NCI-H2081 treated with DMSO at 0.1 percent for 48 hours (cell line): ENCODE measurements at places on chromosomes 4 and X.

DNA sequence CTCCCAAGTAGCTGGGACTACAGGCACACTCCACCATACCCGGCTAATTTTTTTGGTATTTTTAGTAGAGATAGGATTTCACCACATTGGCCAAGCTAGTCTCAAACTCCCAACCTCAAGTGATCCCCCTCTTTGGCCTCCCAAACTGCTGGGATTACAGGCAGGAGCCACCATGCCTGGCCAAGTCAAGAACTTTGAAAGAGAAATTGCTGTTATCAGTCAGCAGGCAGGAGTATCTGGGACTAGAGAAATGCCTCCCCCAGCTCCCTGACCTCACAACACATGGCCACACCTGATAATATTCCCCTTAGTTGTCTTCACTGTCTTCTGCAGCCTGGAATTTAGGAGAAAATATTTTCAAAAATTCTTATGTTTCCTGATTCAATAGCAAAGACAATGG, 7.4 kb downstream of the TXK start:
- DNase-seq = no peak

DNA sequence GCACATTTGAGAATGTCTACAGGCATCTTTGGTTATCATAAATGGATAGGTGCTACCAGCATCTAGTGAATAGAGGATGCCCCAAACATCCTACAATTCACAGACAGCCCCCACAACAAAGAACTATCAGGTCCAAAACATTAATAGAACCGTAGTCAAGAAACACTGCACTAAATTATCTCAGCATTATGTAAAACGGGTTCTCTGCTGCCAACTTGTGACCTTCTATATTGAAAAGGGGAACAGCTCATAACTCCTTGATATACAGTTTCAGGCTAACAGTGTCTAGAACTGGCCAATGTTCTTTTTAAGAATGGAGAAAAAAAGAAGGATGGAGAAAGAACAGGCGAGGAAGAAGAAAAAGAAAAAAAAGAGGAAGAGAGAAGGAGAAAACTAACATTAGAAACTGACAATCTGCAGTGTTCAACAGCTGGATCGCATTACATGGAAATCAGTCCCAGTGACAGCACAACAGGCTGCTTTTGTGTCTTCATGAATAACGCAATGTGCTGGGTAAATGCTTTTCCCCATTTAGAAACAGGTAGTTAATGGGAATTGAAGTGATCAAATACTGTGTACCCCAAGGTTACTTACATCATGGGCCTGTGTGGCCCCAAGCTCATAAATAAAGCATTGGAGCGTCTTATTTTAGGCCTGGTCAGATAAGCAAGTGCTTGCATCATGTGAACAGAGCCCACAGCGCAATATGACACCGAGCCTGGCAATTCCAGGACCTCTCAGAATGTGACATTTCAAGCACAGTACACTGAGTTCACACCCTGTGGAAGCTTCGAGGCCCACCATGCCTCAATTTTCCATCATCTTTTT, 339.5 kb downstream of the DHX15 start:
- DNase-seq = no peak

- no peak for DNase-seq
These were observed 314.4 kb downstream of the IL1RAPL1 start for GRCh38 chrX:28901637-28902036.

GRCh38 chr4:85701861-85702321, 226.9 kb downstream of the ARHGAP24 start:
- no peak for DNase-seq

DNA sequence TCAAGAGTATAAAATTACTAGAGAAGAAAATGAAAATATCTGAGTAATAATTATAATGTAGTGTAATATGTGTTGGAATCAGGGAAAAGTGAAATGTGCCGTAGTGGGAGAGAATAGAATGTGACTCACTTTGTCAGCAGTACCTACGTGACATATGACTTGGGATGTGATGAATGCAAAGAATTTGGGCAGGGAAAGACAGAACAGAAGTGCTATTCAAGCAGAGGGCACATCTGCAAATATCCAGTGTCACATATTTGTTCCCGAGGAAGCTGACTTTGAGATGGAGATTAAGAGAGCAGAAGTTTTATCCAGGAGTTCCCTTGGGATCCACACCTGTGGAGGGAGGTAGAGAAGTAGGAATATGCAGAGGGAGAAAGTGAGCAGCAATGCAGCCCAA, 69.3 kb upstream of the HS3ST1 start:
- DNase-seq = no peak

GRCh38 chr4:123913598-123913997, 517.0 kb downstream of the SPRY1 start:
- no peak for DNase-seq

- no peak for DNase-seq
These were observed 151.7 kb upstream of the CASK start for GRCh38 chrX:42075032-42075431.

DNA sequence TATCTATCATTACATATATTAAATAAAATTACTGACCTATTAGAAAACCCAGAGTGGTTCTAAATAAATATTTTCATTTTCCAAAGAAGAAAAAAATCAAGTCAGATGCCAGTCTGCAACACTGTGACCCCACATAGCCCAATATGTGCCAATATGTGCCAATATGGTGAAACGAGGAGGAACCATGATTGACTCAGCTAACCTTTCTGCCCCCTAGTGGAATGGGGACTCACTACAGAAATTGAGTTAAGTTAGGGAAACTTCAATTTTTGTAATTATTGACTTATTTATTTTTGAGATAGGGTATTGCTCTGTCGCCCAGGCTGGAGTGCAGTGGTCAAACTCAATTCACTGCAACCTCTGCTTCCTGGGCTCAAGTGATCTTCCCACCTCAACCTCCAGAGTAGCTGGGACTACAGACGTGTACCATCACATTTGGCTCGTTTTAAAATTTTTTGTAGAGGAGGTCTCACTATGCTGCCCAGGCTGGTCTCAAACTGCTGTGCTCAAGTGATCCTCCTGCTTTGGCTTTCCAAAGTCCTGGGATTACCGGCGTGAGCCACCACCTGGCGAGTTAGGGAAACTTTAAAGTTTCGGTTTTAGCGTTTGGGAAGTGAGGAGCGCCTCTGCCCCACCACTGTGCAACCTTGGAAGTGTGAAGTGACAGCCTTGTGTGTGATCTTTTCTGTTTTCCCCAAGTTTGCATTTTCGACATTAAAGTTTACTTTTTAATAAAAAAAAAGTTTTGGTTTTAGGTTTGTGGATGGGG, 116.8 kb upstream of the SHISA3 start:
- DNase-seq = no peak
